GM06990 (cell line): ENCODE measurements at places on chromosomes 6 and 20.

- DNase-seq: no peak
These were observed 818.5 kb upstream of the FLRT3 start for GRCh38 chr20:15155848-15156401.

- peak; percentile 30 for DNase-seq
These were observed 21.3 kb downstream of the PLCB1 start for GRCh38 chr20:8153281-8153908.

- DNase-seq: no peak
These were observed 97.9 kb downstream of the LRRC1 start for GRCh38 chr6:53892707-53893106.

DNA sequence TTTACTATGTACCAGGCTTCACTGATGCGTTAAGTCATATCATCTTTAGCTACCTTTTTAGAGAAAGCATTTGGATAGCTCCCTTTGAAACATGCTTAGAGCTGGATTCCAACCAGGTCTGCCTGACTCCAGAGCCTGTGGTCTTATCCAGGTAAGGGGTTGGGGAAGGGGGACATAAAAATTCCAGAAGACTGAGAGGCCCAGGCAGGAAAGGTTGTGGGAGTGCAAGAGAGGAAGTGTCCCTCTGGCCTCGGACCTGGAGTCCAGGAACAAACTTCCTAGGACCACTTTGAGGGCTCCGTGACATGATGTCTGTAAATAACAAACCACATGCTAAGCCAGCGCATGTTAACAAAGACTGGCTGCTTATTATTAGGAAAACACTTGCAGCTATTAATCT is 163.0 kb upstream of the KCNG1 start:
- DNase-seq: no peak

DNA sequence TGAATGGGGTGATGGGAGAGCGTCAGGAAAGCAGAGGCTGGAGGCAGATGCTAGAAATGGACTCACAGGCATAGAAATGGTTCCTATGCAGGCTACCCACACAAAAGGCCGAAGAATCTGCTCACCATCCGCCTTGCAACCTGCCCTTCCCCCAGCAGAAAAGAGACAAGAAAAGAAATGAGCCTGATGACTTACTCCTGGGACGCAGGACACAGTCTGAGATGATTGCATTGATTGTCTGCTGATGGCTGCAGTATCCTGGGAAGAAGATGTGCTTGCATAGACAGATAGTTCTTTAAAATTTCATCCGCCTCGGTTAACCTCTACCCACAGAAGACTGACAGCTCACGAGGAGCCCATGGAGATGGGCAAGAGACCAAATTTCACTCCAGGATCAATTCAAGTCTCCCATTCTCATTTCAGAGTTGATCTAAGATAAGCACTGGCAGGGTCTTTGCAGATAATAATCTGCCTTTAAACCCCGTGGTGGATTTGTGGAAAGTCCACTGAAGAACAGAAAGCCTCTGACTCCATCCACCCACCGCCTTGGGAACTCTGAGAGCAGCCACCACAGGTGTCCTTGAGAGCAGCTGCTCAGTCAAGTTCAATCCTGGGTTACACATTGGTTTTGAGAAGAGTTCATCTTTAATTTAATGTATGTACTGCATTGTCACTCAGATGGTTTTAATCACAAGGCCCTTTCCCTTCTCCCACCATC is 7.2 kb downstream of the AGPAT4 start:
- DNase-seq: no peak

- DNase-seq: peak; percentile 59
These were observed 766 bp downstream of the SLC16A10 start for GRCh38 chr6:111087871-111088667.

DNA sequence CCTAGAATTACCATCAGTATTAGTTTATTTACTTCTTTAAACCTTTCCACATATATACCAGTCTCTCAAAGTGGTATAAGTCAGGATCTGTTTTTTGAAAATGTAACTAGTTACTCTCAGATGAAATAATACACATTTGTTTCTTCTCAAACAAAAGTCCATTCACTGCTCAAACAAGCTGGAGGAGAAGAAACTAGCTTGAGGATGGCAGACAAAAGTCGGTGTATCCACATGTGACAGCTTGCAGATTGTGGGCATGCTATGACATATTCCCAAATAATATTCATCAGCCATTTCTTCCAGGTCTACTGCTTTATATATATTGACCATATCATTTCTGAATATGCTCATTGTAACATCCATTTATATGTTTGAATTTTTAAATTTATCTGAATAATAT is 197.4 kb upstream of the KCNQ5 start:
- no peak for DNase-seq

GRCh38 chr6:159168536-159169192 is 536 bp upstream of the FNDC1 start:
- DNase-seq: peak; percentile 15
